ENCODE measurements at places on chromosomes 4 and X.
A peak's percentile ranks its signal among the peaks of the same experiment; 100 is the strongest.

DNA sequence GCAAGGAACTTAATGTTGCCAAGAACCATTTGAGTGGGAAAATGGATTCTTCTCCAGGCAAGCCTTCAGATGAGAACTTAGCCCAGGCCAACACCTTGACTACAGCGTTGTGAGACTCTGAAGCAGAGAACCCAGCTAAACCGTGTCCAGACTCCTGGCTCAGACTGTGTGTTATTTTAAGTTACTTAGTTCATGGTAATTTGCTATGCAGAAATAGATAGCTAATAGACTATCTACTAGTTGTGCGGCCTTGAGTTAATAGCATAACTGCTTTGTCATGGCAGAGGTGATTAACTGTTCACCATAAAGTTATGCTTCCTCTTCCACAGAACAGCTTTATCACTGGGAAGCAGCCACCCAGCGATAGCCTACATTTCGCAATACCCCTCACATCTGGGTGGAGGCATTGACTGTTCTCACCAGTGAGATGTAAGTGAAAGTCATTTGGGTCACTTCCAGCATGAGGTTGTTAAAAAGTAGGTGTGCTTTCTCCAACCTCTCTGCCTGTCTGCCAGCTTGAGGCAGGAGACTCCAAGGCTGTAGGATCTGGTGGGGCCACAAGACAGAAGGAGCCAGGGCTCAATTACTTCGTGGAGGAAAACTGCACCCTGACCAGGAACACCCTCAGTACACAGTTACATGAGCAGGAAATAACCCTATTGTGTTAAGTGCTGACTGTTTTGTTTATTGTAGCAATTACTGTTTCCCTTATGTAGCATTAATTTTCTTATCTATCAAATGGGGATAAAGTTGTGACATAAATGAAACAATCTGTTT lies 94.2 kb downstream of the GPAT3 start:
- no peak for DNase-seq

- no peak for DNase-seq
These were observed 570.9 kb downstream of the ADGRL3 start for GRCh38 chr4:61771056-61771455.

- no peak for DNase-seq
These were observed 59.7 kb upstream of the IL15 start for GRCh38 chr4:141576585-141577110.

GRCh38 chr4:89754531-89754930 lies 82.4 kb downstream of the SNCA start:
- DNase-seq = no peak

DNA sequence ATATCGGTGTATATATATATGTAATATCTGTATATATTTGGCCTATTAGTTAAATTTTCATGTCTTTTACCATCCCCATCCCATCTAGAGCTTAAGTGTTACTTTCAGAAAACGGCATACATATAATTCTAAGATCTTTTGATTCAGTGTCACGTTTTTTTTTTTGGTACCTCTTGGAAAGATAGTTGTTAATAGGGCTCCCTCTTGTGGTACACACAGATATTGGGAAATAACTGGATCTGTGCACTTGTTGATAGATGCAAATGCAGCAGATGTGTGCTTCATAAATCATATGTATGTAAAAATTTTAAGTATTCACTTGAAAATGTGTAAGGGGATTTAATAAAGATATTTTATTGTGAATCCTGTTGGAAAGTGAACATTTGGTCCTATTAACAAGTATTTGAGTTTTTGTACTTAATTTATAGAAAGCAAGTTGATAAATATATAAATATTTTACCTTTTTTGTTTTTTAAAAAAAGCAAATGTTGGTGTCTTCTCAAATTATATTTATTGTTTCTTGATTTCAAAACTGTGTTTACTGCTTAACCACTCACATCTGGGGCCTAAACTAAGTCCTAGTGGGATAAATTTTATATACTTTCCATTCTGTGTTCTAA lies 74.7 kb downstream of the PAQR3 start:
- no peak for DNase-seq

- DNase-seq = peak; percentile 51
These were observed 14.8 kb upstream of the TRIM60 start for GRCh38 chr4:165016971-165017370.

DNA sequence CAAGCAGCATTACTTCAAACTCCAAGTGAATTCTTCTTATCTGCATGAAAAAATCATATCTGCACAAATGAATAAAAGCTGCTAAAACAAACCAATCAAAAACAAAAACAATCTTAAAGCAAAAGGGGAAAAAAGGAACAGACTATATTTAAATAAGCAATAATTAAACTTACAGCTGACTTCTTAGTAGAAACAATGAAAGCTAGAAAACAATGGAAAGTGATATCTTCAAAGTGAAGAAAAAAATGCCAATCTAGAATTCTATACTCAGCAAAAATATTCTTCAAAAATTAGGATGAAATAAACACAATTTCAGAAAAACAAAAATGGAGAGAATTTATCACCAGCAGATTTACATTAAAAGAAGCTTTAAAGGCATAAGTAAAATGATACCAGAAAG lies 20.0 kb downstream of the STBD1 start:
- DNase-seq = no peak

DNA sequence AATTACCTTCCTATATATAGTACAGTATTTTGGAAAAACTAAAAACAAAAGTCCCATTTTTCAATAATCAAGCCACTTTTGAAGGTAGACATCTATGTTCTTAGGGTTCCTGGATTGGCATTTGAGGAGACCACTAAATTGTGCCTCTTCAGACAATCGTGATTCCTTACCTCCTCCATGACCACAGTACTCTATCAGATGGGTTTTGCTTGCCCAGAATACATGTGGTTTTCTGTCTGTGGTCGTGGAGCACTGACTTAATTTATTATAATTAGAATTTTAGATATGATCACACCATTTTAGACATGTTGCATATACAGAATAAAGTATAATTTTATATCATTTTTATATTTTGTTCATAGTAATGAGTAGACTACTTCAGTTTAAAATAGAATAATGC lies 67.9 kb downstream of the NDST3 start:
- DNase-seq = no peak

GRCh38 chr4:39976141-39976944 lies 1.4 kb downstream of the PDS5A start:
- DNase-seq = peak; percentile 83

DNA sequence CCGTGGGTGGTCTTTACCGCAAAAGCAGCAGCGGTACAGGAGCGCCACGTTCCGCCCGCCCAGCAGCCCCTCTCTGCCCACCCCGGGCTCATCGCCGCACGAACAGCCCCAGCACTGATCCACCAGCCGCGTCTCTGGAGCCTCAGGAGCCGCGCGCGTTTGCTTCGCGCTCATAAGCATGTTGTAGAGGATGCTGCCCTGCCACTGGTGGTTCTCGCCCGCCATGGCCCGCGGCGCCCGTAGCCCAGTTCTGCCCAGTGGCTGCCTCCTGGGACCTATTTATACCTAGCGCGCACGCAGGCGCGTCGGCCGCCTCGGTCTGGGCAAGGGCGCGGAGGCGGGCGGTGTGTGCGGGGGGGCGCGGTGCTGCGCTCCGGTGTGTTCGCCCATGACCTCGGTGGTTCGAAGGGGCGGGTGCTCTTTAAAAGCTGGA lies at the start of gene NR0B1:
Gene NR0B1, minus strand, starts transcription at position 252 of the 433 bp plus-strand sequence. Its CDS starts 27 bp downstream, at position 225.
- DNase-seq = no peak

DNA sequence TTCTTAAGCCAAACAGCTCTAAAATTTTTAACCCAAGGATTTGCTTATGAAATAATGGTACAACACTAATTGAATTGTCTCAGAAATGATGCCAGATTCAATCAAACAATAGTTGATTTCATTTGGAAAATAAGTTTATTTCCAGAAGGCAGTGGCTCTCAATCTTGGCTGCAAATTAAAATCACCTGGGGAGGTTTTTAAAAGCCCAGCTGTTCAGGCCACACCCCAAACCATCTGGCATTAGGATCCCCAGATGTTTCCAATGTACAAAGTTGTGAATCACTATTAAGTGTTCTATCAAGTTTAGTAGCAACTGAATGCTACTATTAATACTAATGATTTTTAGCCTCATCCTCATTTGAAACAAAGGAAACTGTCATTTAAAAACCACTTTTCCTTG lies 22.2 kb downstream of the TMEM184C start:
- no peak for DNase-seq

- no peak for DNase-seq
These were observed 167.9 kb downstream of the SMIM20 start for GRCh38 chr4:26081795-26082498.

DNA sequence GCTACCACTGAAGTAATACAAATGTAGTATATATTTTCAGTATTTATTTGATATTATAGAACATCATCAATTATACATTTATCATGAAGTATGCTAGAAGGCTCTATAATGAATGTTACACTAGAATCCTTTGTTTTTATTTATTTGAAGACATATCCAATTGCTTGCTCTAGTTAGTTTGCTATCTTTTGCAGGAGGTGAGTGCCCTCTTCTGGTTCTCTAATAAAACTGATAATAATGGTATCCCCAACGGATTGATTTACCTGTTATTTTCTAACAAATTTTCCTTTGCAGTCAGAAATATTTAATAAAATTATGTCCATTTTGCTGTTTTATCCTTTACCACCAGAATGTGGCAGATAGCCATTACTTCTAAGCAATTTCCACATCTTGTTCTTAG lies 274.3 kb upstream of the TACR3 start:
- no peak for DNase-seq

- peak; percentile 67 for DNase-seq
These were observed 653 bp downstream of the BEX1 start for GRCh38 chrX:103063191-103063845.

- DNase-seq = no peak
These were observed 10.9 kb downstream of the ATP1B4 start for GRCh38 chrX:120372667-120373370.

DNA sequence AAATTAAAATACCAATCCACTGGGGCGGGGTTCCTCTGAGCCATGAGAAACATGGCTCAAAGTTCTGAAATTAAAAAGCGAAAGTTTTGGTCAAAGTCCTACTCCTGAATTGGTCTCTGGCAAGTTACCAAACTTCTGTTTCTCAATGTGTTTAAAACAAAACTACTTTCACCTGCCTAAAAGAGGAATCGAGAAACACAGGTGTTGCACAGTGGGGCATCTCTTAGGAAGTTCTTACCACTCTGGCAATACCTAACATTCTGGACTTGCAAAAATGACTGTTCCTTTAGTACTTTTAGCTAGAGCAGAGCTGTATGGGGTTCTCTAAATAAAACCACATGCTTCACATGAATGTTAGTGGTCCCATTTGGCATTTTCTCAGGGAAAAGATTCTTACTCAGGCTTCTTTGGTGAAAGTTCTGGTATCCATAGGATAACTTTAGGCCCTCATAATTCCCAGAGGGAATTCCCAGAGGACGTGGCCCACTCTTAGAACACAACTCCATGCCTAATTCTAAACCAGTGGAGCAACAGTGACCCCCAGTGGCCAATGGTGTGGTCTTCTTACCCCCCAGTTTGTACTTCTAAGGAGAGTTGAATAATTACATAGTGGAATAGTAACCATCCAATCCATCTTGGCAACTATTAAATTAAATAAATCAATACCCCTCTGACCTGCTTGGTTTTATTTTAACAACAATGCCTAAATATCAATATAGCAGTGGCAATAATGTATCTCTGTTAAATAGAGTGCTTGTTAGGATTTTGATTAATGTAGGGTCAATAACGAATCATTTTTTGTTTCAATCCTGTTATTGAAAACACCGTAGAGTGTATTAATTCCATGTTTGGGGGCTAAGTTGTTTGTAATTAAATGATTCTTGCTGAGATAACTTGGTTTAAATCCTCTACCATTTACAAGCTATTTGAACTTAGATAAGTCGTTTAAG lies 21.9 kb downstream of the BMP3 start:
- peak; percentile 86 for DNase-seq

DNA sequence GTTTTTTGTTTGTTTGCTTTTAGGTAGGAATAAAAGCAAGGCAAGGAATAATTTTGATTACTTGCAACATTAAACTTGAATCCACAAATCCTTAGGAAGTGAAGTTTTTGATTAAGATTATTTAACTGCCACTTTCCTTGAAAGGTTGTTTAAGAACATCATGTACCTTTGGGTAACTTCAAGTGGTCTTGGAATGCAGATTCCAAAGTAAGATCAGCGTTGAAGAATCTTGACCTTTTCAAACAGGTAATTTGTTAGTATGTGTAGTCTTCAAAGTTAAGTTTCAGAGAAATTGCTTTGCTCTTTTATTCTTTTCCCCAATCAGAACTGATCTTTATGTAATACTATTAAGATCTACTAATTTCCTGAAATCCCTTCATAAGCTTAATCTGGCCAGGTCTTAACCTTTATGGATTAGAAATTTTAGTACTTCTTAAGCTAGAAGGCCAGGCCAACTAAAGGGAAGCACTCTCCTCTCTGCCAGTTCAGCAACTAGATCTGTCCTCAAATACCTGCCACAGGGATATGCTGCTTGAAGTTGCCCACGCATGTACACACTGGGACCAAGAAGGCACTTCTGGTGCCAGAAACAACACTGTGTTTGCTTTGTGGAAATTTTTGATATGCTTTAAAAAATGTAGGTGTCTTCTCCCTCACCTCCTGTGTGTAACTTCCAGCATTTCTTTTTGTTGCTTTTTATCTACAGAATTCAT lies 7.4 kb downstream of the NPNT start:
- no peak for DNase-seq

DNA sequence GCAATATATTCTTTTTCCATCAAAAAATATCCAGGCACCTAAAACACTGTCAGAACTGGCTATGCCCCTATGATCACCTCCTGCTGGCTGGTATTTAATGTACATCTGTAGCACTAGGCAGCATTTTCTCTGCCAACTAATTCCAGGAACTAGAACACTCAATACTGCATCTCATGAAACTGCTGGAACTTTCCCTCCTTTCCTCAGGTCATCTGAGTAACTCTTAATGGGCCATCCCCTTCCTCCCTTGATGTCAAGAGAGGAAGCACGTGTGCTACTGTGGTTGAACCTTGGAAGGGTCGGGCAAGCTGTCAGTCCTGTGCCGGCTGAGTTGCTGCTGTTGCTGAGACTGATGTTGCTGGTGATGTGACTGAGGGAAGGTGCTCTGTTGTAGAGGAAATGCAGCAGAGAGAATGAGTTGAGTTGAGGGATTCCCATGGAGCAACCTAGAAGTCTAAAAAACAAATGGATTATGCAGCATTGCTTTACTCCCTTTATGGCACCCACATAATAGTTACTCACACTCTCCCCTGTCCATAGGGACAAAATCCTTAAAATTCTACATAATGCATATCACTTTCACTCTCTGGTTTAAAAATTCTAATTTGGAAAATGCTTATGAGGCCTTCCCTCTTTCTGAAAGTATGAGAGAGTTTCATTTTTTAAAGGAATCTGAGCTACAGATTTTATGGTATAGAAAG lies 39.5 kb downstream of the TMEM165 start:
- no peak for DNase-seq

DNA sequence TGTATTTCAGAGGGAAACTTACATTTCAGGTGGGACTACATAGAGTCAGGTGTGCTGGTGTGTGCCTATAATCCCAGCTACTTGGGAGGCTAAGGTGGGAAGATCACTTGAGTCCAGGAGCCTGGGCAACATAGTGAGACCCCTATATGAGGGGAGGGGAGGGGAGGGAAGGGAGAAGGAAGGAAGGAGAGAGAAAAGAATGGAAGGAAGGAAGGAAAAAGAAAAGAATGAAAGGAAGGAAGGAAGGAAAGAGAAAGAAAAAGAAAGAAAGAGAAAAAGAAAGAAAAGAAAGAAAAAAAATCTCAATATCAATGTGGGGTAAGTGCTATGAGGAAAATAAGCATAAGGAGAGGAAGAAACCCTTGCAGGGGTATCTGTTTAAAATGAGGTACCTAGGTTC lies 43.6 kb upstream of the RAB33B start:
- DNase-seq = no peak

GRCh38 chr4:84944947-84945346 lies 21.5 kb downstream of the WDFY3 start:
- no peak for DNase-seq

- DNase-seq = no peak
These were observed 187.3 kb upstream of the FAM241A start for GRCh38 chr4:111957997-111958396.

- no peak for DNase-seq
These were observed 35.9 kb upstream of the CXorf38 start for GRCh38 chrX:40683245-40683644.

Measured in ecto neural progenitor cell (in vitro differentiated cells).